ENCODE measurements at places on chromosomes 11 and 22.

DNA sequence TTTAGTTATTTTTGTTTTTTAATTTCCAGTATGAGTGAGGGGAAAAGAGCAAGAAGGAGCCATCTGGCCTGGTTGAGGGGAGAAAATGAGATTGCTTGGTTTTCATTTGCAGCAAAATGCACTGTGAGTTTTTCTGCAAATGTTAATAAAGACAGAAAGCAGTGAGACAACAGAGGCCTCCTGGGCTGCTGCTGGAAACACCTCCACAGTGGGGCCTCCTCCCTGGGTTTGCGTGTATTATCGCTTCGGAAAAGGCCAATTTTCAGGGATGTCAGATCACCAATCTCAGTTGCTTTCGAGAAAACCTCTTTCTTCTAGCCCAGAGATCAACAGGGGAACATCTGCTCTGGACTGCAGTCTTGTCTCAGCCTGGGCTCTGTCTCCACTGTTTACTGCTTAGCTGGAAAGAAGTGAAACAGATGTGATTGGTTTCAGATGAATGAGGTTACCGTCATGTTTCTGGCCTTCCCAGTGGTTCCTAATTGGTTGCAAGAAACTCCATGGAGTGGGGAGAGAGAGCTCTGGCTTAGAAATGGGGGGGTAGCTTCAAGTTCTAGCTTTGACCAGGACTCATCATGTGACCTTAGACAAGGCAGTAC lies 17.3 kb downstream of the TSPAN18 start:
- DNase-seq: no peak

DNA sequence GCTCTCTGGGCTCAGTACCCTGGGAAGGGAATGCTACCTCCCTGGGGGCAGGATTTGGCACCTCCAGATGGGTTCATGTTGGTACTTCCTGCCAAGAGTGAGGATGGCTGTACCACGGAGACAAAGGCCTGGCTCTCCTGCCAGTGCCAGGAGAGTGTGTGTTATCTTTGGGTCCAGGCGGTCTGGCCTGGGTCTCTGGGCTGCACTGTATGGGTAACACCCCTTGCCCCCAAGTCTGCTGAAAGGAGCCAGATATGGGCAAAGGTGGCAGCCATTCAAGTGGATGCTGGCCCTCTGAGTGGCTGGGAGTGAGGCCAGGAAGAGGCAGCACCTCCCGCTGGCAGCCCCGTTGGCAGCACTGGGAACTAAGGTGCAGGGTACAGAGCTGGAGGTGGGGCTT lies 91.5 kb downstream of the NECTIN1 start:
- DNase-seq: no peak

GRCh38 chr11:1503708-1504104 lies 17.1 kb upstream of the MOB2 start:
- no peak for DNase-seq

DNA sequence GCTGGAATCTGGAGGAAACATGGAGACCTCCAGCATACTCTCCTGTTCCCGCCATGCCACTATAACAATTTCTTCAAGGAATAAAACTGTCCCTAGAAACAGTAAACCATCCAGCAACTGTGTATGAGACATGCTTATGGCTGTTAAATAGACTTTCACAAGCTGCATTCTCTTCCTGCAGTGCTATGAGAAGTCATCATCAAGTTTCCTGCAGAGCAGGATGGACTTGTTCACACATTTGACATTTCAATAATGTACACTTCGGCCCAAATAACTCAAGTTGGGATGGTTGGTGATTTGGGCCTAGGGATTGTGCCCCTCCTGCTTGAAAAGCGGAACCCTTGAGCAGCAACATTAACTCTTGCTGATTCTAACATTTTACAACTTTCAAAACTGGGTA lies 20.2 kb upstream of the CSF2RB start:
- no peak for DNase-seq

DNA sequence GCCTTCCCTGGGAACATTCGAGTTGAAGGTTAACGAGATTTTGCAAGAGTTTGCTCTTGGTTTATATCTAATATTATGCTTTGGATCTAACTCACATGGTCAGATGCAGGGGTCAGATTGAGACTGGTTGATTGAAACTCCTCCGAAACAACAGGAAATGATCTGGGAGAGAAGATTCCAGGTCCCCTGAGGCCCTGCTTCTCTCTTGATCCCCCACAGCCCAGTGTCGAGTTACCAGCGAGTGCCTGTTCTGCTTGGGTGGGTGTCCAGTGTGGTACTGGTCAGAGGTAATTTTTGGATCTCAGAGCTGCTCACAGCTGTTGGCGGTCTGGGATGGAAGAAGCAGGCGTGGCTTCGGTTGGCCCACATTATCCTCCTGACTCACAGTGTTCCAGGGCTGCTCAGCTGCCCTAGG lies 9.2 kb downstream of the FBLN1 start:
- no peak for DNase-seq
